ENCODE measurements at places on chromosomes 7 and 10.

- no peak for DNase-seq
Measured at GRCh38 chr10:78817361-78817760, 251.4 kb upstream of the ZMIZ1 start.

- no peak for DNase-seq
Measured at GRCh38 chr10:93758891-93759410, 1.2 kb downstream of the LGI1 start.

- DNase-seq = no peak
Measured at GRCh38 chr10:104337521-104337984, 712 bp downstream of the ITPRIP start.

DNA sequence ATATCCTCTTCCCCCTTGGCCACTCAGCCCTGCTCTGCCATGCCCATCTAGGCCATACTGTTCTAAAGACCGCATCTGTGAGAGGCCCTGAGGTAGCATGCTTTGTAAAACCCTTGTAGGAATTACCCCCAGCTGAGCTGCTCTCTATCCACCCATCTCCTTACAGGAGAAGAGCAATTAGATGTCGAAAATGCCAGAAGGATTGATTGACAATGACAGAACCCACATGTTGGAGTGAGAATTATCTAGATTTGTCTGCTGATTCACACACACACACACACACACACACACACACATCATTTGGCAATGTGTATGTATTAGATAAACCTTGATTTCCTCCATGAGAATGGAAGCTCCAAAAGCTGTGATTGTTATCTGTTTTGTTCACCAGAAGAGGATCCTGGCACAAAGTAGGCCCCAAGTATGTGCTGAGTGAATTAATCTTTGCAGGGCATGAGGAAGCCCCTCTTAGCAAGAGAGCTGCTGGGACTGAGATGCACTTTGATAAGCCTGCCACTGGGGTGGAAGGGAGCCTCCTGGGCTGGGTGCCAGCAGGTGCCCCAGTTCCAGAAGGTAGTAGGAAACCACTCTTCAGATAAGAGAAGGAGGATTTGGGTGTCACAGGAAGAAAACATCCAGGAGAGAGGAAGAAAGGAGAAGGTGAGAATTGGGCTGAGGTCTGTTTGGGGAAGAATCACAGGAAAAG is 187.5 kb upstream of the ADO start:
- DNase-seq = no peak

GRCh38 chr10:71599518-71599917 is 120.1 kb downstream of the C10orf105 start:
- no peak for DNase-seq

DNA sequence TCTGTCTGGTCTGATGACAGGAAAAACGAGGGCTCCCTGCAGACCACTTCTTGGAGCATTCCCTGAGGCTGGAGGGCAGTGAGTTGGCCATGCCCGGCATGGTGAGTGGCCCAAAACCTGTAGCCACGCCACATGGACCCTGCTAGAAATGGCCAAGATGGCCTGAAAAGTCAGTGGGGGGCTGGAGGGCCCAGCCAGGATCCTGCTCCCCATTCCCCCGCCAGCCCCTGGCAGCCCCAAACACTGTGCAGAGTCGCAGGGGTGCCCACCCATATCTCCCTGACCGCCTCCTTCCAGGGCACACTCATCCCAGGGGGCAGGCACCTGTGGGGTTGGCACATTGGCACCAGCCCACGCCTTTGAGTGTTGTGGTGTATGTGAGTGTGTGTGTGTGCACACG is 18.7 kb upstream of the PPP2R2D start:
- DNase-seq = no peak
